Vagina (tissue), 2 donors: ENCODE measurements at places on chromosomes 3 and 15. TPM values are rescaled to one million over a fixed set of nuclear protein-coding genes. Genes with fewer than 3 reads are reported as not detected.

- no peak for DNase-seq
Measured at GRCh38 chr3:101833446-101833974, 15.8 kb upstream of the NFKBIZ start.

- no peak for DNase-seq
Measured at GRCh38 chr3:62363275-62363674, 10.1 kb downstream of the FEZF2 start.

DNA sequence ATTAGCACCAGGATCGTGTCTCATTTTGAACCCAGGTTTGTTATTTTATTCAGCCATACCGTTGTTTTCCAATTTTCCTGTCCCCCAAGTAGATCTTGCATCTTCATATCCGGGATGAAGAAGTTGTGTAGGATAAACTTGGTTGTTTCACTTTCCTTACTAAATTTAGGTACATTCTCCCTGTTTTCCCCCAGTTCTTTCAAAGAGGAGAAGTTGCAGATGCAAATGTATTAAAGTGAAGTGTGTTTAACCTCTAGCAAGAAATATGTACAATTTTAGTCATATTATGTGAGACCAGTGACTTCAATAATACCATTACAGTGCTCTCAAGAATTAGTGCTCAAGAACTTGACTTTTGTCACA lies 1.3 kb downstream of the ATXN7 start:
- no peak for DNase-seq

GRCh38 chr3:197216169-197216860 lies 82.1 kb downstream of the DLG1 start:
- DNase-seq: no peak

DNA sequence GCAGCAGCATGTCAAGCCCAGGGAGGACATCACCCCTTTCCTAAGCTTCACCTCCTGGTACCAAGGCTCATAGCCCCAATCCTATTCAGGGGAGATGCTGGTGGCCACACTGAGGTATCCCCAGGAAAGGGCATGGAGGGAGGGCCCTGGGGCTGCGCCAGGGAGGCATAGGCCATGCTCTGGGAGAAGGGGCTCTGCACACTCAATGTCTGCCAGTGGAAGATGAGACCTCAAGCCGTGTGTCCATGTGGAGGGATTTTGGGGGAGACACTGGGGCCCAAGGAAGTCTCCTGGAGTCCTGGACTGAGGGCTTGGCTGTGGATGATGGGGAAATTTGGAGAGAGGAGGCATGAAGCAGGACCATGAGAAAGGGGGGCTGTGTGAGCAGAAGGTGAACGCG lies 21.2 kb upstream of the PRR23E start:
- DNase-seq: no peak

GRCh38 chr15:60523056-60523455 lies 44.1 kb upstream of the ICE2 start:
- DNase-seq: no peak

GRCh38 chr3:146780251-146780650 lies 175.1 kb upstream of the PLSCR5 start:
- DNase-seq: no peak

- DNase-seq: no peak
Measured at GRCh38 chr3:76362643-76363042, 577.3 kb upstream of the ZNF717 start.

GRCh38 chr3:110414855-110415254 lies 656.8 kb upstream of the NECTIN3 start:
- DNase-seq: no peak

STT3B gene
- 65.3 TPM for total RNA-seq

KLHL6 gene
- 1.7 TPM for total RNA-seq

PLA2G4F gene
- total RNA-seq: 35.1 TPM

CLDN16 gene
- 0.49 TPM for total RNA-seq

ARHGEF3 gene
- 17.4 TPM for total RNA-seq

XXYLT1 gene
- 14.5 TPM for total RNA-seq

RGMA gene
- 21.6 TPM for total RNA-seq
